Fibroblast of mammary gland (primary cell): ENCODE measurements at places on chromosomes 7 and 10.

DNA sequence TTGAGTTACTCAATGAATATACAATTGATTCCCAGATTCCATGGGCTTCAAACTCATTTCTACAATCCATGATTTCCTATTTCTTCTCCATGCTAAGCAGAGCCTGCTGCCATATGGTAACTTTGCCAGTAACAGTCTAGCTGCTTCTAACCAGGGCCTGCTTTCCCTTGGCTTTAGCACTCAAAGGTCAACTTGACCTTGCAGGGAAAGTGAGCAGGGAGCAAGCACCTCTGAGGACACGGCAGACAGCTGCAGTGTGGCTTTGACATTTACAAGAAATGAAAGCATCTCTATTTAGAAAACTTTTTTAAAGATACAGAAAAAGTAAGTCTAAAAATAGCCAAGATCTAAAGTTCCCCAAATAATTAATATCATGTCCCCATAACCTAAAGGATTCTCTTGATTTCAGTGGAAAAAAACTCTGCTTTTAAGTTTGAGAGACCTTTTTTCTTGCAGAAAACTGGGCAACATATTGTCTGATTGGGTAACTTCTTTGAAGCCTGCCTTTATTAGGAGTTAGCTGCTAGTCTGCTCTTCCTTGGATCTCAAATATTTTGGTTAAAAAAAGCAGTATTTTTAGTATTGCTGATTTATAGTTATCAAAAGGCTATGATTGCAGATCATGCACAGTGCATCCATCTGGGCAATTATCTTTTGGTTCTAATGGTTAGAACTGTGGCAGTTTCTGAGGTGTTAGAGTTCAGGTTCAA is 257.9 kb downstream of the AHR start:
- DNase-seq, result no peak

DNA sequence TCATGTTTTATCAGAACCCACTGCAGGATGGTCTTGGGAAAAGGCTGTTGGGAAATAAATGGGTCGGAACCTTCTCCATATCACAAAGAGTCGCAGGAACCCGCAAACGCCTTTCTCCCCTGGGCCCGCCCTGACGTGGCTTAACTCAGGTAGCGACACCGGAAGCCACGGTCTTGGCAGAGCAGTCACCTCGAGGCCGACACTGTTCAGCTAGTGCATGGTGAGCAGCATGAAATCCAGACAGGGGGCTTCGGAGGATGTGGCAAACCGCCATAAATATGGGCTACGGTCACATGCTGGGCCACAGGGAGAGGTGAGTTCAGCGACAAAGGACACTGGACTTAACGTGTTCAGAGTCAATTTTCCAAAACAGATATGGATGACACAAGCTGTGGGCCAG is 421.9 kb downstream of the PTPRN2 start:
- DNase-seq, result no peak

DNA sequence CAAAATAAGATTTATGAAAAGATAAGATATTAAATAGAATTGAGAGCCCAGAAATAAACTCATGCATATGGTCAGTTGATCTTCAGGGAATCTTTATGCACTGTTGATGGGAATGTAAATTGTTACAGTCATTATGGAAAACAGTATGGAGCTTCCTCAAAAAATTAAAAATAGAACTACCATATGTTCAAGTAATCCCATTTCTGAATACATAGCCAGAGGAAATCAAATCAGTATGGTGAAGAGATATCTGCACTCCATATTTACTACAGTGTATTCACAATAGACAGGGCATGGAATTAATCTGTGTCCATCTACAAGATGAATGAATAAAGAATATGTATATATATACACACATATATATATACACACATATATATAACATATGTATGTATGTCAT is 122.3 kb upstream of the CSTF2T start:
- no peak for DNase-seq

- no peak for DNase-seq
These were observed 266.4 kb upstream of the LYZL1 start for GRCh38 chr10:29022513-29022912.

DNA sequence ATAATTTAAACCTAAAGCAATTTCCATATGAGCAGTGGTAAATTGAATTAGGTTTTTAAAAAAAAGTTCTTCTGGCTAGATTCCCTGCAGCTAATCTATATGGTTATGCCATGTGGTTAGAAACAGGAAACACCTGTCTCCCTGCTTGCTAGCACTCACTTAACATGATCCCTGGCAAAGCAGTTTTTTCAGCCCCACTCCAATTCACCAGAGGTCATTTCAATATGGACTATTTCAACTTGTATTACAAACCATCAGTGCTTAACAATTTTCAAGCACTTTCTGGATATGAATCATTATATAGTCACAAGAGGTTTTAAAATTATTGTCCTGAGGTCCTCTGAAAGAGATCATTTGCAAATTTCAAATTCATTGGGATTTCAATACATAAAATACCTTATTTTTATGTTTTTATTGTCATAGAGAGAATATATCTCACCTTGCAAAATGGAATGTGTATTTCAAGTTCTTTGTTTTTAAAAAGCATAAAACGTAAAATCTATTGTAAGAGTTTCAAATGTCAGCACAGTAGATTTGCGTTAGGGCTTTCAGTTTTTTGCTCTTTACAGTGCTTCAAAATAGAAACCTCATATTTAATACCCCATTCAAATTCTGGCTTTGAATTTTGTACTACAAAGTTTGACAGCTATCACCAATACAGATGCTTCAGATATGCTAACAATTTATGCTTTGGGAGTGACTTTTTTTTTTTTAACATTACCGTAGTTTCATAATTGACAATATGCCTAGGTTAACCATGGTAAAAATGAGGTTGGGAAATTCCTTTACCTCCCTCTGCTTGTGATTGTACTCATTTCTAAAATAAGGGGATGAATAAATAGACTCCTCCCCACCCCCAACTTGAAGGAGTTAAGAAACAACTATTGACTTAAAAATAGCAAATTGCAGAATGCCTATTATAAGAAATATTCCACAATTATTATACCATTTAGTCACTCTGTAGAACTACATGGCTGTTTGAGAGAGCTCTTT is 117.5 kb upstream of the HGF start:
- DNase-seq, result no peak

DNA sequence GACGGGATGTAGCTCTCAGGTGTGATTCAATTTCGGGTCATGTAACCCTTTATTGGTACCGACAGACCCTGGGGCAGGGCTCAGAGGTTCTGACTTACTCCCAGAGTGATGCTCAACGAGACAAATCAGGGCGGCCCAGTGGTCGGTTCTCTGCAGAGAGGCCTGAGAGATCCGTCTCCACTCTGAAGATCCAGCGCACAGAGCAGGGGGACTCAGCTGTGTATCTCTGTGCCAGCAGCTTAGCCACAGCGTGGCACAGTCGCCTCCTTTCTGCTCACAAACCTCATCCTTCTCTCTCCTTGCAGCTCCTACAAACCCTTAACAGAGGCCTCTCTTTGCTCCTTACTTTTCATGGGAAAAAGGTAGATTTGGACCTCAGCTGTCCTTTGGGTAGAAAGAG is 197.5 kb upstream of the PRSS58 start:
- peak; percentile 17 for DNase-seq

DNA sequence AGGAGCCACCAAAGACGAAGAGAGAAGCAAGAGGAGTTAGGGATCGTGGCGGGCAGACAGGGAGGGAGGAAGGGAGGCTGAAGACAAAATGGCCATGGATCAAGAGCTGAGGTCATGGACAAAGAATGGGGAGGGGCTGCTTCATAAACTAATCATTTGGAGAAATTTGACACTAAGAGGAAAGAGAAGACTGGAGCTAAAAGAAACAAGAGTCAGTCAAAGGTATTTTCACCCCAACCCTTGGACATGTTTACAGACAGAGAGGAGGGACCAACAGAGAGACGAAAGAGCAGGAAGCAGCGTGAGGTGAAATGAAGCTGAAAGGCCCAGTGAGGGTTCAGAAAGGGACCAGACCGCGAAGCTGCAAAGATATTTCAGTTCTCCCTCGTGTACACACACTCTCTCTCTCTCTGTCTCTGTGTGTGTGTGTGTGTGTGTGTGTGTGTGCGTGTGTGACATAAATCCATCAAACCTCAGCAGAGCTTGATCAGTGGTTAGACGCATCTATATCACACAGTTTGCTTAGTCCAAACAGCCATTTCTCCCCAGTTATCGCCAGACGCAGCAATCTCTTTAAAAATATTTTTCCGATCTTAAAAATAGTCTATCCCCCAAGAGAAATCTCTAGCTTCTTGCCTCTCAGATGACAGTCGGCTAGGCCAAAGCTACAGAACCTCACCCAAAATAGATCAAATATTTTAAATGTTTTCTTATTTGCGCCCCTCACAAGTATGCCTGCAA is 12.5 kb upstream of the CALD1 start:
- DNase-seq, result peak; percentile 56

DNA sequence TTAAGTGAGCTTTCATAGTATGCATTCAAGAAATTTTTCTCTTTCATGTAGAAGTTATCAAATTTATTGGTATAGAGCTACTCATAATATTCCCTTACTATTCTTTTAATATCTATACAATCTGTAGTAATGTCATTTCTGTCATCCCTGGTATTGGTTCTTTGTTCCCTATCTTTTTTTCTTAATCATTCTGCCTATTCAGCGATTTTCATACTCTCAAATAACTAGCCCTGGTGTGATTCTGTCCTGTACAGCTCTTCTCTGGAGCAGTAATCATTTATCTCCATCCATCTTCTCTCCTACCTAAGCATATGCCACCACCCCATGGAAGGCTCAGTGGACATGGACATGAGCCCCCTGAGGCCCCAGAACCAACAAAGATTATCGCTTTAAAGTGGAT is 213.2 kb upstream of the NEBL start:
- DNase-seq, result no peak

- no peak for DNase-seq
These were observed 75.1 kb downstream of the EMX2 start for GRCh38 chr10:117617659-117618058.

DNA sequence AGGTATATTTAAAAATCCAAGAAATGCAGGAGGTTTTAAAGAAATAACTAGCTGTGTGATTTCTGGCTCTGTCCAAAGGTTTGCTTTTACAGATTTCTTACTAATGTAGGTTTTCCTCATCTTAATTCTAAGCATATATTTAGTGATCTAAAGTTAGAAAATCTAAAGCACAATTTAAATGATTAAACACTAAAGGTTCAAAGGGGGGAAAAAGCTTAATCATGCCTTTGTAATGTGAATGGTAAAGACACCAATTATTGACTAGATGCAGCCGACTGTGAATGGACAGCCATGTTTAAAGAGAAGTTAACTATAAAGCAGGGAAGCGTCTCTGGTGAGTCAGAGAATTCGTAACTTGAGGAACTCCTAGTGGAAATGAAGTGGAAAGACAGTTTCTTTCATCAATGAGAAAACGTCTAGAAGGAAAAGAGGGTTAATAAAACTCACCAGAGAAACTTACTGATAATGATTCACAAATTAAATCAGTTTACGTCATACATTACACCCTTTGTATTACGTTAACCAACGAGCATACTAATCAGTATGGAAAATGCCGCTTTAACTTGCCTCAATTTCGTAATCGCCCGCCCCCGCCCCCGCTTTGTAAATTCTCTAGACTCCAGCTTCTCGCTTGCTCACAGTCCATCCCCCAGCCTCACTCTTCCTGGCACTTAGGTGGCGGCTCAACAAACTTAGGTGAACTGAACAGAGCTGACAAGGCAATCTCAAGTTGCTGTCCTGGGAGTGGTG is 1.1 kb upstream of the HBP1 start:
- DNase-seq, result peak; percentile 93

- DNase-seq, result no peak
These were observed 251.2 kb upstream of the GRB10 start for GRCh38 chr7:51033727-51034520.

DNA sequence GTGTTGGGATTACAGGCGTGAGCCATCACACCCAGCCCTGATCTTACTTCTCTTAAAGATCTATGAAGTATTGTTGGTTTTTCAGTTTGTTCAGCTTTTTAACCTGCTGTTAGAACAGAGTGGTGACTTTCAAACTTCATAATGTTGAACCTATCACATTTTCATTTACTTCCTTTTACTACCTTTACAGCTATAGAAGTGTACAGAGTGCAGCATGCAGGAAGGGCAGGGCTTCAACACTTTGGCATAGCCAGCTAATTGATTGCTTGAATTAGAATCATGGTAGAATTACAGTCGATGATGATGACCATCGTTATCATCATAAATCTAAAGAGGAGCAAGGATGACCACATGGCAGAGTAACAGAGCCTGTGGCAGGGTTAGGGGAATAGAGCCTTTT is 55.5 kb downstream of the AOAH start:
- DNase-seq, result no peak

GRCh38 chr7:76411626-76412025 is 2.1 kb upstream of the SSC4D start:
- DNase-seq, result no peak

GRCh38 chr7:130393101-130393561 is 12.8 kb downstream of the CPA1 start:
- peak; percentile 93 for DNase-seq

DNA sequence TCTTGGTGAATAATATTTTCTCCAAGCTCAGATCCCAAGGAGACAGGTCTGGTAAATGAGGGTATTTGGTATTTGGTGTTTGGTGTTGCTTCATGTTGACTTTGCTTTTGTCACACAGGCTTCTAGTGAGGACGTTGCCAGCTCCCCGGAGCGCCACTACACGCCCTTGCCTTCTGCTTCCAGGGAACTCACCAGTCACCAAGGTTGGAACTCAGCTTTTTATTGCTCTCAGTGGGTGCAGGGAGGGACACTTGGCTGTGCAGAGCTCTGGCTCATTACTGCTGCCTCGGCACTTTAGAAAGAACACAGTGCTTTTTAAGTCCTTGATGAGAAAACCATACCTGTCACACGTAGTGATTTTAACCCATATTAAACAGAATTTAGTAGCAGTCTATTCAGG is 892.9 kb downstream of the LRMDA start:
- DNase-seq, result no peak

- no peak for DNase-seq
These were observed 43.1 kb upstream of the ST8SIA6 start for GRCh38 chr10:17497446-17498030.
